ENCODE measurements at places on chromosomes 2 and 18.

DNA sequence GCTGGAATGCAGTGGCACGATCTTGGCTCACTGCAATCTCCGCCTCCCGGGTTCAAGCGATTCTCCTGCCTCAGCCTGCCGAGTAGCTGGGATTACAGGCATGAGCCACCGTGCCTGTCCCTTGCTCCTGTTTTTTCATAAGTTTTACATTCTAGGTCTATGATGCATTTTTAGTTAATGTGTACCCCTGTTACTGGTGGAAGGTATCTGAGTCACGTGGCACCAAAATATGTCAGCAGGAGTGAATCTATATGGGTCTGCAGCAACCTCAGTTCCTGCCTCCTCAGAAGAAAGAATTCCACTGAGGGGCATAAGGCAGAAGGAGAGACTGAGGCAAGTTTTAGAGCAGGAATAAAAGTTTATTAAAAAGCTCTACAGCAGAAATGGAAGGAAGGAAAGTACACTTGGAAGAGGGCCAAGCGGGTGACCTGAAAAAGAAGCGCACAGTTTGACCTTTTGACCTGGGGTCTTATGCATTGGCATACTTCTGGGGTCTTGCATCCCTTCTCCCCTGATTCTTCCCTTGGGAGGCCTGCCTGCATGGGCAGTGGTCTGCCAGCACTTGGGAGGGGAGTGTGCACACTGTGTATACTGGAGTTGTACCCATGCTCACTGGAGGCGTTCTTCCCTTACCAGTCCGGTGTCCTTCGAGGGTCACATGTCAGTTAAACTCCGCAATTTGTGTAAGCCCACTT lies 1.1 kb upstream of the MFSD2B start:
- no peak for DNase-seq

- no peak for DNase-seq
Measured at GRCh38 chr18:36391426-36392145, 94.1 kb downstream of the FHOD3 start.

DNA sequence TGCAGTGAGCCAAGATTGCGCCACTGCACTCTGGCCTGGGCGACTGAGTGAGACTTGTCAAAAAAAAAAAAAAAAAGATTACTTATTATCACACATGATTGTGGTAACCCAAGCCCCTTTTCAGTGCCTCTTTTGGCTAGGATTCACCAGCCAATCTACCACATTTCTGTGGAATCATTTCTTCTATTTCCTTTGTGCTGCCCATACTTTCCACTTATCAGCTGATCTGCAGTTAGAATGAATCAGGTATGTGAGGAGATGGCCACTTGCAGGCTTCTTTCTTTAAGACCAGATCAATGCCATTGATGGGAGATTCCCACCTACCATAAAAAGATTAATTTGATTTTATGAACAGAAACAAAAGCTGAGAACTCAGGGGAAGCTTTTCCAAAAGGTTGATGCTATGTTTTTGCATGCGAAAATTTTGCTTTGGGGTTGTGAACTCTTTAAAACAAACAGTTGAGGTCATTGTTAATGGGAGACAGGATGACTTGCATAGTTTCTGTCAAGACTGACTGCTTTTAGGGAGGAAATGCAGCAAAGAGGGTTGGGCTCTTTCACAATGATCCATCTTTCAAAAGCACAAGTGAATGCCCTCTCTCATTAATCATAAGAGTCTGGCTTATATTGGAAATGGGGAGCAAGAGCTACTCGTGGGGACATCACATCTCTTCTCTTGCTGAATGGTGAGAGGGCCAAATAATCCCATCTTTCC lies 66.9 kb upstream of the CYP26B1 start:
- no peak for DNase-seq

GRCh38 chr2:11786191-11786590 lies 39.8 kb downstream of the LPIN1 start:
- DNase-seq = no peak

DNA sequence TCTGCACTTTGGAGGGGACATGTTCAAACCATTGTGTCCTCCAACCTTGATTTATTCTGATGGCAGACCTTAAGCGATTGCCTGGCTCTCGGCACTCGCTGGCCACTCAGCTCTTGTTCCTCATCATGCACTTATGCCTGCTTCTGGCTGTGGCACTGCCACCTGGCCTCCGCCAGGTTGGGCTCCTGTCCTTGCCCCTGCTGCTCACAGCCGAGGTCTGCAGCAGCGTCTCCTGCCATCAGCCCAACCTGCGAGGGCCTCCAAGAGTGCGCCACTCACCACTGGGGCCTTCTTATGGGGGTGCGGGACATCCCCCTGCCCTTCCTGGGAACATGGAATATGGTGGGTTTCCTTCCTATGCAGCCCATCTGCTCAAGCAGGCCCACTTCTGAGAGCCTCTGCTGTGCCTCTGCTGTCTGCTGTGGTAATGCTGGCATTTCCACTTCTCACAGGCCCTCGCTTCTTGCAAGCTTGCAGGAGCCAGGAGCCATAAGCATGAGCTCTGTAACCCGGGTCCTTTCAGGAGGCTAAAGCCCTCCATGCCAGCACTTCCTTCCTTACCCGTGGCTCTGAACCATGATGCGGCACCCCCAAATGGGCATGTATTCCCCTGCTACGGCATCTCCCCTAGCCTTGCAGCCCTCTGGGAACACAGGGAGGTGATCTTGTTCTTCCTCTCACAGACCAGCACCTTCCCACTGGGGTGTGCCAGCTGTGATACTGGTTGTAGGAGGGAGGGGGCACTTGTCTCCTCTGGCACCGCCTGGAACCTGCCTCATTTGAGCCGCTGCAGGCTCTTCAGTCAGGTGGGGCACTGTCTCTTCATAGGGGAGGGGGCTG lies 58.6 kb upstream of the HS6ST1 start:
- no peak for DNase-seq

- DNase-seq = no peak
Measured at GRCh38 chr2:98016908-98017670, 21.3 kb upstream of the TMEM131 start.

- DNase-seq = no peak
Measured at GRCh38 chr2:71691747-71692441, 238.5 kb downstream of the DYSF start.

DNA sequence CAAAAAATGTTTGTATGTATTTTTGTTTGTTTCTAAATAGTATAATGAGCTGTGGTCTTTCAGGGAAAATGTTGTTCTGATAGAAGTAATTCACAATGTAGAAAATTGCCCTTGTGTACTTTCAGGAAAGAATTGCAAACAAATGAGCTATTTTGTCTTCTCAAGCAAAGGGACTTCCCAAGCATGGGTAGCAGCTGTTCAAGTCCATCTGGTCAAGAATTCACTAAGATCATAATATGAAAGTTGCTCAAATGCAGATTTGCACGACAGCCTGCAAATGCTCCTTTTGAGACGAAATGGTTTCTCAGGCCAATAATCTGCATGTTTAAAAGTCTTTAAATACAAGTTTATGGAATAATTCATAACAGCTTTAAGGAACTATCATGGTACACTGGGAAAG lies 51.9 kb upstream of the HNMT start:
- no peak for DNase-seq

GRCh38 chr2:241959751-241960269 lies 90.3 kb downstream of the RTP5 start:
- no peak for DNase-seq

- no peak for DNase-seq
Measured at GRCh38 chr2:53964987-53965687, 5.7 kb downstream of the PSME4 start.

DNA sequence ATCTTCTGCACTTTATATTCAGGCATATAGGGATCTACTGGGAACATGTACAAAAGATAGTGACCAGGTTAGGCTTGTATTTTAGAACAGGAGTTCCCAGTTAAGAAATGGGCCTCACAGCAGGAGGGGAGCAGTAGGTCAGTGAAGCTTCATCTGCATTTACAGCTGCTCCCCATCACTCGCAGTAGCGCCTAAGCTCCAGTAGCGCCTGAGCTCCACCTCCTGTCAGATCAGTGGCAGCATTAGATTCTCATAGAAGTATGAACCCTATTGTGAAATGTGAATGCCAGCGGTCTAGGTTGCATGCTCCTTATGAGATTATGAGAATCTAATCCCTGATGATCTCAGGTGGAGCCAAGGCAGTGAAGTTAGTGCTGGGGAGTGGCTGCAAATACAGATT lies 224.4 kb upstream of the CYRIA start:
- no peak for DNase-seq

DNA sequence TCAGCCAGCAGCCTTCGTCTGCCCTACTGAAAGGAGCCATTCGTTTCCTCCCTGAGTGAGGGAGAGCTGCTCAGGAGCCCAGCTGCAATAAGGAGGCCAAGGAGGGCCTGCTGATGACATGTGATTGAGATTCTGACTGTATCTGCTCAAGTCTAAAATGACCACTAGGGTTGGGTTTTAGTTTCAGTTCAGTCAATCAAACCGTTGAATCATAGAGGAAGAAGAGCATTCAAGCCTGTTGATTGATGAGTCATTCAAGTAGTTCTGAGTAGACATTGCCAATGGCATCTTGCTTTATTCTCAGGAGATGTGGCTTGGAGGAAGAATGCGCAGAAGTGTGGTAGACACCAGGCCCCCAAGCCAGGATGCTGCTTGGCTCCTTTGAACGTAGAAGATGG lies 19.9 kb upstream of the BCL2L11 start:
- DNase-seq = no peak

GRCh38 chr2:65035351-65035943 lies 20.8 kb upstream of the CEP68 start:
- no peak for DNase-seq

DNA sequence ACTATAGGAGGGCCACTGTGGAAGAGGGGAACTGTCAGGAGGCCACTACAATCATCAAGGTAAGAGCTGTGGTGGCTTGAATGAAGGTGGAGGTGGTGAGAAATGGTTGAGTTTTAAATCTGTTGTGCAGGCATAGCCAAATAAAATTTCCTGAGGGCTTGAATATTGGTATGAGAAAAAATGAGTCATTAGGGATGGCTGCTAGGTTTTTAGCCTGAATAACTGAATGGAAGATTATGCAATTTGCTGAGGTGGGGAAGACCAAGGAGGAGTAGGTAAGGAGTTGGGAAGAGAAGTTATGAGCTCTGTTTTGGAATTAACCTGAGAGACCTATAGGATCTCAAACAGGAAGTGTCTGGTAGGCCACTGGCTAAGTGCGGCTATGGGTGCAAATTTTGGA lies 84.0 kb downstream of the KLHL14 start:
- DNase-seq = no peak

GRCh38 chr2:23631389-23631788 lies 246.4 kb downstream of the KLHL29 start:
- no peak for DNase-seq

DNA sequence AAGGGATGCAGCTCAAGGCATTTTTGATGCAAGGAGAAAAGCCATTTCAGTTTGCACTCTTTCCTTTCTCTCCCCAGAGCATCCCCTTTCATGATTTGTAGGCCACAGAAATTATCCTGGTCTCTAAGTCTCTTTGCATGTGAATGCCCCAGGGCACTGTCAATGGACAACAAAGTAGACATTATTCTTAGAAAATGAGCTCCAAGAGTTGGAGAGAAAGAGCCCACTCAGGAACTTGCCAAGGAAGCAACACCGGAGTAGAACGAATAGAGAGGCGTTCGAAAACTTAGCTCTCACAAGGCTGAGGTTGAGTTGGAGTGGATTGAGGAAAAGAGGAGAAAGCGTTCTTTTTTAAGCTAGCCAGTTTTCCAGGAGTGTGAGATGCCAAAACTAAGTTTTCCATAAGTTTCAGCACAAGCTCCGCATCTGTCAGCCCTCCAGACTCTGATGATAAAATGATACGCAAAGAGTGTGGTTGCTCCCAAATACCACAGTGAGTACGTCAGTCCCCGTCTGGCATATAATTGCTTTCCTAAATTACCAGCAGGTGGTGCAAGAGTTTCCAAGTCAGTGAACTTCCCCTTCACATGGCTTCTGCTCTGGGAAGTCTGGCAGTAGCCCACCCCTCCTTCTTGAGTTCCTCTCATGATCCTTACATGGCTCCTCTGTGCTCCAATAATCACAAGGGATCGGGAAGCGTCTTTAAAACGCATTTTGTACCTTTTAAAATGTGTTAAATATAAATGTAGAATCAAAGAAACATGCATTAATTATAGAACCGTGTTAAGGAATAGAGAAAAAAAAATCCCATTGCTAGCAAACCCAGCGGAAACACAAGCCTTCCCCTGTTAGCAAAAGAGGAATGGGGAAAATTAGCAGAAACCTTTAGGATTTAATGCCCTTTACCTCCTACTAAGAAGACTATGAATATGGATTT lies 1060.6 kb upstream of the FANCL start:
- DNase-seq = no peak

DNA sequence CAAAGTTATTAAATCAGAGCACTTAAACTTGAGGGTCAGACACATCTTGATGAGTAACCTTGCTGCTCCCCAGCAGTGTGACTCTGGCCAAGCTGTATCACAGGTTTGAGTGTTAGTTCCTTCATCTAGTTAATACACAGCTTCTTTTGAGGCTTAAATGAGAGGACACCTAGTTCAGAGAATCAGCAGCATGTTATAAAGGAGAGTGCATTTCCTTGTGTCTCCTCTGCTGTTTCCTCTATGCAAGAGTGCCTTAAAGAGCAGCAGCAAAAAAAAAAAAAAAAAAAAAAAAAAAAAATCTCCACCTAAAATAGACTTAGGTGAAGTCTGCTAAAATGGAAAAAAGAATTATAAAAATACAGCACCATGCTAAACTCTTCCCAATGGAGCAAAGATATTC lies 261.9 kb downstream of the TCF4 start:
- DNase-seq = no peak

DNA sequence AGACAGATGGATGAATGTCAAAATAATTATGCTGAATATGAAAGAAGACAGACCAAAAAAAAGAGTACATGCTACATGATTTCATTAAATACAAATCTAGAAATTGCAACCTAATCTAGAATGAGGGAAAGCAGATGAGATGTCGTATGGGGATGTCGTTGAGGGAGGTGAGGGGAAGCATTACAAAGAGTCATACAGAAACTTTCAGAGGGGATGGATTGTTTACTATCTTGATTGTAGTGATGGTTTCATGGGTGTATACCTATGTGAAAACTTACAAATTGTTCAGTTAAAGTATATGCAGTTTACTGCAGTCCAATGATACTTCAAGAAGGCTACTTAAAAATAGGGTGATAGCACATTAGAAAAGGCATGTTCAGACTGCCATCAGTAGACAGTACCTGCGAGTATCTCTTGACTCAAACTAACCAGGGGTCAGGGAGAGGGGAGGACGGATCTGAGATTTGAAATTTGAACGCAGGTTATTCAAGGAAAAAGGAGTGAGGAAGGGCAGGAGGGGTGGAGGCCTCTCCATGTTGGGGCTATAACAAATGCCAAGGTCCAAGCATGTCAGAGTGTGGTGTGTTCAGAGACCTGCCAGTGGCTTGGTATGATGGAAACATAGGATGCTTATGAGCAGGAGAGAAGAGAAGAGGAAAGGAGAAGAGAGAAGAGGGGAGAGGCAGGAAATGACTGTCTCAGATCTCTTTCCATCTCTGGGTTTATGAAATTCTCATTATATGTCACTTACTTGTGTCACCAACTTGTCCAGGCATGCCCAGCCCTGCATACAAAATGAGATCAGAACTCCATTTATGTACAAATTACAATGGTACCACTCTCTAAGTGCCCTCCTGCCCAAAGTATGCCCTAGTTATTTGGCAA lies 257.3 kb upstream of the CXCR4 start:
- DNase-seq = no peak

DNA sequence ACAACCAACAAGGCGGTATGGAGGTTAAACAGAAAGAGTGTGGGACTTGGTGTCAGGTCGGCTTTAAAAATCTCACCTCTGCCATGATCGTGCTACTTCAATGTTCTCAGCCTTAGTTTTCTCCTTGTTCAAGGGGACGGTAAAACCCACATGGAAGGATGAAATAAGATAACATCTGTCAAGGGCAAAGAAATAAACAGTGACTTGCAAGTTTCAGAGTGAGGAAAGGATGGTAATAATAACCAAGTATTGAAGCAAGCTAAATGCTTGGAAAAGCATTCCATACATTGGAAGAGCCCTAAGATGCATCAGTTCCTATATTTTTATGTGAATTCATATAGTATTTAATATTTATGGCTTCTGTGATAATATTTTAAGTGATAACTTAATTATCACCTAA lies 29.8 kb upstream of the LMAN1 start:
- DNase-seq = no peak

Measured in activated CD4-positive, CD25-positive, alpha-beta regulatory T cell (primary cell).